ENCODE measurements at places on chromosomes 1 and 21.
A peak's percentile ranks its signal among the peaks of the same experiment; 100 is the strongest.

DNA sequence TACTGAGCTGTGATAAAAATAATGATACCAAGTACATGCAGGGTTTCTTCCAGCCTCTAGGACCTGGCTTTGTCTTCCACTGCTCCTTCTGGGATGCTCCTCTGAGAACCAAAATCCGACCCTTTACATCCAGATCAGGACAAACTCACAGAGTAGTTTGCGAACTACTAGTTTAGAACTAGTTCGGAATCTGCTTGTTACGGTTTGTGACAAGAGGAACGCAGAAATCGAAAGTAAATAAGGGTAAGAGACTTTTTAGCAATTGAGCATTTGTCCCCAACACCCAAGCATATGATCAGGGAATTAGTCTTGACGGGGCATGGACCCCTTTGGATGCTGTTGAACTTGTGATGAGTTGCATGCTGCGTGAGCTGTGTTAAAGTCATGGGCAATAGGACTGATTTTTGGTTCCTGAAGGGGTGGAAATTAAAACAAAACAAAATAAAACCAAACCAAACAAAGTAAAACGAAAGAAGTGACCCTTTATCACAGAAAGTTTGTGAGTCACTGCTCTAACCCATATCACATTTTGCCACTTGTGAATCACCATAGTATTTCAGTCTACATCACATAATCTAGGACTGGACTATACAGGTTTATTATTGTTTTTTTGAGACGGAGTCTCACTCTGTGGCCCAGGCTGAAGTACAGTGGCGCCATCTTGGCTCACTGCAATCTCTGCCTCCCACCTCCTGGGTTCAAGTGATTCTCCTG is 35.7 kb upstream of the ERRFI1 start:
- DNase-seq = peak; percentile 55

DNA sequence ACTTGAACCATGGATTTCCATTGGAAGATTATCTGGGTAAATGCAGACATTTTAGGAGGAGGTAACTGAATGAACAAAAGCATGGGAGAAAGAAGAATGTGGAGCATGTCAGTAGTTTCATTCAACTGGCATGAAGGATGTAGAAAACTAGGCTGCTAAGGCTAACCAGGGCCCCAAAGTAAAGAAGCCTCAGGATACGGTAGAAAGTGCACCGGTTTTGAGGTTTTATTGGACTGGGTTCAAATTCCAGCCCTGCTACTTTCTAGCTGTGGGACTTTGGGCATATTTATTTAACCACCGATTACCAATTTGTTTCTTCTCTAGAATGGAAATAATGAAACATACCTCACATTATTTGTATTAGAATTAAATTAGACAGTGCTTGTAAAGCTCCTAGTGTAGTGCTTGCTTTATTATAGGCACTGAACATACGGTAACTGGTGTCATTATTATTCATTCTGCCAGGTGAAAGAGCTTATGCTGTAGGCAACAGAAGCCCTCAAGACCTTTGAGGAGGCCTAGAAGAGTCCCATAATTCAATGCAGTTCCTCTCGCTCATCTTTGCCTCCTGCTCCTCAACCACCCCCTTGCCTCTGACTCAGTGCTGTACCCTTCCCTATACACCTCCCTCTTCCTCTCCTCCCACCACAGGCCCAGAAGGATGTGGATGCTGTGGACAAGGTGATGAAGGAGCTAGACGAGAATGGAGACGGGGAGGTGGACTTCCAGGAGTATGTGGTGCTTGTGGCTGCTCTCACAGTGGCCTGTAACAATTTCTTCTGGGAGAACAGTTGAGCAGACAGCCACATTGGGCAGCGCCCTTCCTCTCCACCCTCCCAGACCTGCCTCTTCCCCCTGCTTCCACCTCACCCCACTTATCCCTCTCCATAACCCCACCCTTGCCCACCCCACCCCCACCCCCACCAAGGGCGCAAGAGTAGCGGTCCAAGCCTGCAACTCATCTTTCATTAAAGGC is 2.5 kb upstream of the CHTOP start:
- no peak for DNase-seq

DNA sequence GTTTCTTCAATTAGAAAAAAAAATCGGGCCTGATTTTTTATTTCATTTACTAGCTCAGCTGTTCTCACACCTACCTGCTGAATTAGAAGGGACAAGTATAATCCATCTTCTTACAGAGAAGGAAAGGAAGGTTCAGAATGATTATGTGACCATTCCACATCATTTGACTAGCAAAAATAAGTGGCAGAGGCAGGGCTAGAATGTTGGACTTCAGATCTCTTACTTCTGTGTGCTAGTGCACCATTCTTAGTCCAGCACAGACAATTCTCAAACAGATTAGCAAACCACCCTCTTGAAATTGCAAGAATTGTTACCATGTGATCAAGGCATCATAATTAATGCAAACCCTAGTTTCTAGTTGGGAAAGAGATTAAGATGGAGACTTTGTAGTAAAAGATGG is 32.7 kb downstream of the CTH start:
- no peak for DNase-seq

DNA sequence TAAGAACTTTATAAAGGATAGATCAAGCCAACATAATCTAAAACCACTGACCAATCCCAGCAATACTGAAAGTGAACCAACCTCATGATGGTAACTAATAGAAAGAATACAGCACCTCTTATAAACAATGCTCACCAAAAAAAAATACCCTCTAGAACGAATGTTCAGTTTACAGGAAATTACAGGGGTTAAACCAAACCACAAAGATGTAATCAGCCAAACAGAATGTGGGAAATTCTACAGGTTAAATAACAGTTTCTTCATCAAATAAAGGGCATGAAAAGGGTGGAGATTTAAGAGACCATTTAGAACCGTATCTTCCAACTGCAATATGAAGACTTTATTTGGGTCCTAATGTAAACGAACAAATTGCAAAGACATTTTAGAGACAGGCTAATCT is 30.4 kb downstream of the ARID4B start:
- peak; percentile 69 for DNase-seq

DNA sequence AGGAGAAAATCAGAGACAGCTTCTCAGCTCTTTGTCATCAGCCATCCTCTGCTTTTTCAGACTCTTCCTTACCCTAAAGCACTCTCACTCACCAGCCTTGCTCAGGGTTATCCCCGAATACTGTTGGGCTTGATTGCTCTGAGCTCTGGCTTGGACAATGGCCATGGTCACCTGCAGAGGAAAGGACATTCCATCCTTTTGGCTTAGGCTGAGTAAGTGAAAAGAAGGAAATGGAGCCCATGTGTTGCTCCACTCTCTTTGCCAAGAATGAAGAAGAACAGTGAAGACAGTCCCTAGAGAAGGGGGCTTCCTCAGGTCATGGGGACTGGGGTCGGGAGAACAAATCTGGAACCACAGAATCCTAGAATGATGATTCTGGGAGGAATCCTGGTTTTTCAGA is 2.3 kb downstream of the MTMR11 start:
- DNase-seq = no peak

Data from astrocyte of the spinal cord (primary cell).